Neural progenitor cell (in vitro differentiated cells): ENCODE measurements at places on chromosomes 3 and 15. TPM values are rescaled to one million over a fixed set of nuclear protein-coding genes. Genes with fewer than 3 reads are reported as not detected.

DNA sequence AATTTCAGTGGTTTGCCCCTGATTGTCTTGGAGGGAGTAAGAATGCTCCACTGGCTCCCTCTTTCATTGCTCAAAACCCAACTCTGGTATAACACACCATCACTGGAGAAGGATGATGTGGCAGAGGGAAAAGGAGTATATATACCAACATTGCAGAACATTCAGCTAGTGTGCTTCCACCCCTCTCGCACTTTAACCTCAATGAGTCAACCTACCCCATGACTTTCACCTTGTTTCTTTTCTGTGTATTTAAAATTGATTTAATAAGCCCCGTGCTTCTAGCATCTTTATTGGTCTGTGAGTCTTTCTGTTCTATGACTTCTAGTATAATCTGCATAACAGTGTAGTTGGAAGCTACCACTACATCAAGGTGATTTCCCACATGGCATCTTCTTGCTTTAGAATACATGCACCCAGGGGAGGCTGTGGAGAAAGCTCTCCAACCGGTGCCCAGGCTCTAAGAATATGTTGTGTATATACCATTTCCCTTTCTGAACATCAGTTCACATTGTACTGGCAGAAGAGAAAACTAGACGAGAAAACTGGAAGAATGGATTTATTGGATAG lies 595.1 kb upstream of the TGFBR2 start:
- H3K4me1 ChIP-seq: no peaks in the 10 kb centered on the region
- no peaks in the 10 kb centered on the region for H3K36me3 ChIP-seq
- H3K4me3 ChIP-seq: no peak overlapping the region
- no peaks in the 10 kb centered on the region for H3K27me3 ChIP-seq
- no peak overlapping the region for H3K27ac ChIP-seq

DNA sequence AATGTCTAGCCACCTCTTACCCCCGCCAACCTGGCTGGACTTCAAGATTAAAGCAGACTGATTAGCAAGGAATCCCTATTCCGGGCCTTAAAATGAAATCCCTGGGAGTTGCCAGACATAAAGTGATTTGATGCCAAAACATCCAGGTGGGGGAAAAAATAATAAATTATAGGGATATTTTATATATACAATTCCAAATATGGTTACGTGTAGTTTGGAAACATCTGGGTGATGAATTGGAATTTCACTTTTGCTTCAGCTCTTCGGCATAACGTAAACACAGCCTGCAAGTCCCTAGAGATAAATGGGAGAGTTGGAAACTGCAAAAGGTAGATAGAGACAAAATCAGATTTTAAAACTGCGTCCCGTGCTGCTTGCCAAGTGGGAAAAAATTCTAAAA lies 545.5 kb upstream of the MDFIC2 start:
- peaks cover 4% of the 10 kb centered on the region for H3K36me3 ChIP-seq
- H3K27ac ChIP-seq: no peak overlapping the region
- peaks cover 12% of the 10 kb centered on the region for H3K4me1 ChIP-seq
- no peak overlapping the region for H3K4me3 ChIP-seq
- DNase-seq: no peak

DNA sequence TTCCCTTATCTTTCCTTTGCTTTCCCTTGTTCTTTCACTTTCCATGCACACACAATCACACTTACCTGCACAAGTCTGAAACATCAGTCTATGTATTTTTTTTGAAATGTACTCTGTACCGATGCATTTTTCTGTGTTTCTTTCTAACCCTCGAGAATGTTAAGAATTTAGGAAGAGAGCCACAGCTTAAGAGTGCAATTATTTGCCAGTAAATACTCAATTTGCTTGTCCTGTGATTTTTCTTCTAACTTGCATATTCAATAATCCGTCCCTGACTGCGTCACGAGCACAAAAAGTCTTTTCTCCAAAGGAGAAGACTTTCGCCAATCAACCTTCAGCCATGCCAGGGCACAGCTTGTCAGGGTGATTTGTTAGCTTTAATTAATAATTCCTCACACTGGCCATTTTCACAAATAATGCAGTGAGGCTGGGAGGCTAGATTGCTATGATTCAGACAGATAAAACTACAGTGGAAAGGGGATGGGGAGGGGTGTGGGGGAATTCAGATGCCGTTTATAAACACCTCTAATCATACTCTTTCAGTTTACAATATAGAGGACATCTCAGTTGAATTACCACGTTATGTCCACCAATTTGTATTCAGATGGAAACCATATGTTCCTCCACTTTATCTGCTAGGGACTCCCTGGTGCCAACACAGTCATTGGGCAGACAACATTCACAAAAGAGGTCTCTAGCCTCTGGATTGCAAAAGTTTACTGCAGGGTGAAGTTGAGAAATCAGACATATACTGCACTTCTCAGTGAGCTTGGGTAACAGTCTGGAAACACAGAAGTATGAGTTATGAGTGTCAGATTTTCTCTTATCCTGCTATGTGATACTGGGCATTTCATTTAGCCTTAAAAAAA lies 388.0 kb downstream of the ZBTB20 start:
- no peak overlapping the region for H3K4me3 ChIP-seq
- H3K27me3 ChIP-seq: no peaks in the 10 kb centered on the region
- no peak for DNase-seq
- no peaks in the 10 kb centered on the region for H3K36me3 ChIP-seq
- no peak overlapping the region for H3K27ac ChIP-seq

DNA sequence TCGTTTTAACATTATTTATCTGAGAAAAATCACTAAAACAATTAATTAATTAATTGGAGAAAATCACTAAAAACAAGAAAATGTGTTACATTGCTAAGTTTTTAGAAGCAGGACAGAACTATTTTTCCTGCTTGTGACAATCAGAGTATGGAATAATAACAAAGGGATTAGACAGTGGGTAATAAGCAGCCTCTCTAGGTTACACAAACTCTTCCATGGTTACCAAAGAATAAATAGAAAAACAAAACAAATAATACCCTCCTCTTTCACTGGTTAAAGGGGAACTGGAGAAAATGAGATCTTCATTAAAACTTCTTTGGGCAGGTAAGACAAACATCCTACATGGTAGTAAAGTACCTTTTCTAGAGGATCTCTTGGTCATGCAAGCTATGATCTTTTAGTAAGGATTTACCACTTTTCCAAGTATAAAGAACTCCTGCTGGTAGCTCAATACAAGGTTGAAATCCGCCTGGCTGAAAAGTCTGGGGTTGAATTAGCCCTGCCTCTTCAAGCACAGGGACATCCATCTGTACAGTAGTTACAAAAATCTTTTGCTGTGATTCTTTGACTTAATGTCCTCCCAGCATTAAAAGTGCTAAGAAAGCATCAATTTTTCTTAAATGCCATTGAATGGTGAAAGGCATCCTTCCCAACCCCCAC lies 2.5 kb upstream of the PLCH1 start:
- H3K27me3 ChIP-seq: no peaks in the 10 kb centered on the region
- no peaks in the 10 kb centered on the region for H3K36me3 ChIP-seq

UCN2 gene
- total RNA-seq: 0.34 TPM in 1 of 2 replicates, not detected in the other

DNA sequence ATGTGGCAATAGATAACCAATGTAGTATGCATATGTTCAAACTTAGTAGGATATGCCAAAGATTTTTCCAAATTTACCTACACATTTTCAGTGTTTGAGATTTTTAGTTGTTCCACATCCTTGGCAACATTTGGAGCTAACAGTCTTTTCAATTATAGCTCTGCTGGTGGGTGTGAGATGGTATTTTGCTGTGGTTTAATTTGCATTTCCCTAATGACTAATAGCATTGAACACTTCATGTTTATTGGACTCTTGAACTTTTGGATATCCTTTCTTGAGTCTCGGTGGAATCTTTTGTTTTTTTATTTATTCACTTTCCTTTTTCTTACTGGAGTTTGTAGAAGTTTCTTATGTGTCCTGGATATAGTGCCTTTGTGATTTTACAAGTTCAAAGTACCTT lies 11.0 kb upstream of the ILDR1 start:
- H3K4me3 ChIP-seq: no peak overlapping the region
- H3K27me3 ChIP-seq: no peaks in the 10 kb centered on the region
- no peak overlapping the region for H3K27ac ChIP-seq
- no peaks in the 10 kb centered on the region for H3K36me3 ChIP-seq

CX3CR1 gene
- 0.06 TPM in 1 of 2 replicates, not detected in the other for total RNA-seq

DNA sequence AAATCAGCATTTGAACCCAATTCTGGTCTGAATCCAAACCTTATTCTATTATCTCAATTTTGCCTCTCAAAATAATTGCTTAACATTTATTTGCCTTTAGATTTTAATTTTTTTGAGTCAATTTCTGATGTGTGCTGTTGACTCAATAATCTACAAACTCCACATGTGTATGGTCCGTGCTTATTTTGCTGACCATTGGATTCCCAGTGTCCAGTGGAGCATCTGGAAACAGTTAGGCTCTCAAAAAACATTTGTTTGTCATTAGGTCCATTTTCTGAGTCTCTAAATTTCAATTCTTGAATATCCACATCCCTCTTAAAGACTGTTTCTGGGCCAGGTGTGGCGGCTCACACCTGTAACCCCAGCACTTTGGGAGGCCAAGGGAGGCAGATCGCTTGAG lies 19.2 kb upstream of the MYZAP start:
- no peak for DNase-seq
- no peaks in the 10 kb centered on the region for H3K4me1 ChIP-seq

DNA sequence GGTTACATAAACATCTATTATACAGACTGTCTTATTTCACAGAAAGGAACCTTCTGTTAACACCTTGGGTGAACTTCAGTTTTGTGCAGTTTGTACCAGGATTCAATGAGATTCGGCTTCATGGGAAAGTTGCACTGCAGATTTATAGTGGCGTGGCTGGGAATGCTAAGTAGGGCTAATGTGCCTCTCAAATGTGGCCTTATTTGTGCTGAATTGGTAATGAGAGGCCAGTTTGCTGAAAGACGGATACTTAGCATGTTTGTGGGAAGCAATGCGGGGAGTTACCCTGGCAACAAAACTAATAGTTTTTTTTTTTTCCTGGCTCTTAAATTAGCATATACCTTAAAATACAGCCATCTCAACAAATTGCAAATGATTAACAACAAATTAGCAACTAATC lies 28.6 kb upstream of the CEMIP start:
- no peak overlapping the region for H3K4me3 ChIP-seq
- H3K4me1 ChIP-seq: peaks cover 14% of the 10 kb centered on the region
- no peak for DNase-seq
- H3K27ac ChIP-seq: no peak overlapping the region

- H3K27ac ChIP-seq: no peak overlapping the region
- no peaks in the 10 kb centered on the region for H3K36me3 ChIP-seq
- H3K4me1 ChIP-seq: no peaks in the 10 kb centered on the region
- H3K27me3 ChIP-seq: no peaks in the 10 kb centered on the region
- H3K4me3 ChIP-seq: no peak overlapping the region
Observed at GRCh38 chr15:76837474-76837873, 67.7 kb downstream of the SCAPER start.

- H3K4me3 ChIP-seq: no peak overlapping the region
- peaks cover 36% of the 10 kb centered on the region for H3K27me3 ChIP-seq
- H3K4me1 ChIP-seq: no peaks in the 10 kb centered on the region
- DNase-seq: no peak
- H3K36me3 ChIP-seq: no peaks in the 10 kb centered on the region
Observed at GRCh38 chr15:34470091-34470490, 32.5 kb upstream of the GOLGA8A start.

MASP1 gene
- 0.96 and 3.3 TPM in 2 replicates for total RNA-seq

- H3K27me3 ChIP-seq: peaks cover under 1% of the 10 kb centered on the region
- peaks cover 10% of the 10 kb centered on the region for H3K4me1 ChIP-seq
- H3K27ac ChIP-seq: no peak overlapping the region
- H3K4me3 ChIP-seq: no peak overlapping the region
- H3K36me3 ChIP-seq: no peaks in the 10 kb centered on the region
Observed at GRCh38 chr3:127448161-127448561, 142.4 kb downstream of the TPRA1 start.

DNA sequence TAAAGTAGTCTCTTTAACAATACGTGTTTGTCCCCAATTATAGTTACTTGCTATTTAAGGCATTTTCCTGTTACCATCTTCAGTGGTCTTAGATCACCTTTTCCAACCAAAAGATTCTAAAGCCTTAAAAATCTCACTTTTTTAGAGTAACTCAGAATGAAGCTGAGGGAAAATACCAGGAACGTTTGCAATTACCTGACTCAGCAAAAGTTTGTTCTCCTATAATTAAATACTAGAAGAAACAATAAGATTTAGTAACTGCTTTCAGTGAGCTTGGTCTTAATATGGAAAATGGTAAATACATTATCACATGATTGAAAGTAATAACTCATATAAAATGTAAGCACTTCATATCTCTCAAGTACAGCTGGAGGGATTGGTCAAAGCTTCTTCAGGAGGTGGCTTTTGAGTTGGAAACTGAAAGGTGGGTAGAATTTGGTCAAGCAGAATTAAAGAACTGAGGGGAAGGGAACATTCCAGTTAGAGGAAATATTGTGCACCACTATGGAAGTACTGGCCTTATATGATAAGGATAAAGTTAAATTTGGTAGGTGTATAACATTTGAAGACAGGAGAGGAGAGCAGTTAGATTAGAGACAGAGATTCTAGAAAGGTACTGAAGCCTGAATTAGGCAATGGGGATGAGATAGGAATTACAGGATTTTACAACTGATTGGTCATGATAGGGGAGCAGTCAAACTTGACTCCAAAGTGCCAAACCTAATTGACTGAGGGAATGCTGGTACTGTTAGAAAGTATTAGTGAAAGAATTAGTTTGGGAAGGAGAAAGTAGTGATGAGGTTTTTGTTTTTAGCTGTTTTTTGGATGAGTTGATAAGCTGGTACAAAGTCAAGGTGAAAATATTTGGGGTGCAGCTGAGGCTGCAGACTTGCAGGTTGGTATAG lies 21.9 kb downstream of the TSC22D2 start:
- no peak for DNase-seq
- H3K27me3 ChIP-seq: no peaks in the 10 kb centered on the region
- no peak overlapping the region for H3K4me3 ChIP-seq
- no peaks in the 10 kb centered on the region for H3K36me3 ChIP-seq
- H3K4me1 ChIP-seq: peaks cover 19% of the 10 kb centered on the region

DNA sequence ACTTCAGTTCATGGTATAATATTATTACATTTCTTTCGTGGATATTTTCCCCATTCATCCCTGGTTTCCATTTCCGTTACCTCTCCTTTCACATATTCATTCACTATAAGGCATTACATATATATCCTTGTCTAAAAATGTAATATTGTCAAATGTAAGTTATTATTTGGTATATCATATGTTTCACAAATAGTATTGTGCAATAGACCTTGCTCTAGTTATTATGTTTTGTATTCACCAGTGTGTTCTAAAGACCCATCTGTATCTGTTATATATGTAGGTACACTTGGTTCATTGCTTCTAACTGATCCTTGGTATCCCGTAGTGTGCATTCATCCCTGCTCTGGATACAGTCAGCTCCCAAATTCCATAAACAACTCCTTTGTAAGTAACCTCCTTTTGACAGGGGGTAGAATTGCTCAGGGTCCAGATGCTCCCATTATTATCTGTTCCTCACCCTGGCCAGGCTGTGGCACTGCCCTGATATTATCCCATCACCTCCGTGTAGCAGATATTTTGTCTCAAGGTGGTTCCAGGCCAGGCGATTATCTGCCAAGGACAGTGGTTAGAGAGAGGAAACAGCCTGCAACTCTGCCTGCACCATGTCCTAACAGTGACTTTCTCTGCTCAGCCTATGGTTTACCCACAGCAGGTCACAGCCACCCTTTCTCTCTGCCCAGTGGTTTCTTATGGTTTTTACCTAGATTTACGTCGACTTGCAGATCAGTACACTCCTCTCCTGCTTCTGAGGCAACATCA lies 29.2 kb downstream of the PAQR9 start:
- no peaks in the 10 kb centered on the region for H3K4me1 ChIP-seq
- no peaks in the 10 kb centered on the region for H3K36me3 ChIP-seq
- H3K27me3 ChIP-seq: no peaks in the 10 kb centered on the region
- H3K4me3 ChIP-seq: no peak overlapping the region
- DNase-seq: no peak

SYNM gene
- total RNA-seq: 0.84 and 0.97 TPM in 2 replicates

IL1RAP gene
- total RNA-seq: 2.0 and 11.3 TPM in 2 replicates

PAQR9 gene
- 1.7 and 2.2 TPM in 2 replicates for total RNA-seq
